ENCODE measurements at places on chromosomes 6 and 20.

DNA sequence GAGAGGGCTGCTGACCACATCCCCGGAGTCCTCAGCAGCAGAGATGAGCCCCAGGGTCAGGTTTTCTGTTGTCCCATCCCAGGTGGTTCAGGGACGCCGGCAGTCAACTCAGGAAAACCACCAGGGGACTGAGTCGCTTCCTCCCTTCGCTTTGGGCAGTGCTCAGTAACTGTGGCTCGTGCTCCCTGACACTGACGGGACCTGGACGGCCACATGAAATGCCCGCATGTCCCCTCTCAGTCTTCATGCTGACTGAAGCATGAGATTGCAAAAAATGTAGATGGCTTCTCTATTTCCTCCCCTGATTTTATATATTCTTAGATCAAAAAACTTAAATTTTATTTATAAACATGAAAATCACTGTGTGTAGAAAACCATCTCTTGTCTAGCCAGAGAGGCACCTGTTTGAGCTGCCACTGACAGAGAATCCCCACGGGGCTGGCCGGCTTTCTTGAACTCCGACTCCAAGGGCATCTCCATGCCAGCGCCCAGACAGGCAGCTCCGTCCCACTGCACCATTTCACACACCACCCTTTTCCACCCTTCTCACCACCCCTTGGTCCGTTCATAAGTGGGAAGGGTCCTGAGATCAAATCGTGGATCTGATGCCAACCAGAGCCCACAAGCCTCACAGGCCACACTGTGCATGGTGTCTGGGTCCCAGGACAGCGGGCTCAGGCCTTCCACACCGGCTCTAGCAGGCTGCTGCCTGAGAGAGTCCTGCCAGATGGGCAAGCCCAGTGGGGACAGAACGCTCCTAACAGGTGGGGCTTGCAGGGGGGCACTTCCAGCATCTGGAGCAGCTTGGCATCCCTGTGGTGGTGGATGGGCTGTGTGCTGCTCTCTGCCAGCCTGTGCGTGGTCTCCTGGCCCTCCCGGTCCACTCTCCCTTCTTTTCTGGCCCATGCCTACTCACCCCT is 98.2 kb downstream of the SMOC2 start:
- DNase-seq: no peak

- DNase-seq: no peak
Observed at GRCh38 chr20:39903806-39904465, 785.1 kb downstream of the MAFB start.

DNA sequence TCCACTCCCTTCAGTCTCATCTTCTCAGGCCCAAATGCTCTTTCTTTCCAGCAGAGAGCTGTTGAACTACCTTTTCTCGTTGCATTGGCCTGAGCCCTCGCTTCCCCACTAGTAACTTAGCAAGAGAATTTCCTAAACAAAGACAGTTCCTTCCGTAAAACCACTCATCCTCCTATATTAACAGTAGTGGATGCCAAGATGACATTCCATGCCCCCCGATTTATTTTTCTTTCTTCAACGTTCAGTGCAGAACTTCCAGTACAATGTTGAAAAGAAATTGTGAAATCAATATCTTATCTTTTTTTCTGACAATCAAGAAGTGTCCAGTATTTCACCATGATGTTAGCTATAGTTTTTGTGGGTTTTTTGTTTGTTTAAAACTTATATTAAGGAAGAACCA is 45.8 kb downstream of the SOX4 start:
- DNase-seq: no peak

DNA sequence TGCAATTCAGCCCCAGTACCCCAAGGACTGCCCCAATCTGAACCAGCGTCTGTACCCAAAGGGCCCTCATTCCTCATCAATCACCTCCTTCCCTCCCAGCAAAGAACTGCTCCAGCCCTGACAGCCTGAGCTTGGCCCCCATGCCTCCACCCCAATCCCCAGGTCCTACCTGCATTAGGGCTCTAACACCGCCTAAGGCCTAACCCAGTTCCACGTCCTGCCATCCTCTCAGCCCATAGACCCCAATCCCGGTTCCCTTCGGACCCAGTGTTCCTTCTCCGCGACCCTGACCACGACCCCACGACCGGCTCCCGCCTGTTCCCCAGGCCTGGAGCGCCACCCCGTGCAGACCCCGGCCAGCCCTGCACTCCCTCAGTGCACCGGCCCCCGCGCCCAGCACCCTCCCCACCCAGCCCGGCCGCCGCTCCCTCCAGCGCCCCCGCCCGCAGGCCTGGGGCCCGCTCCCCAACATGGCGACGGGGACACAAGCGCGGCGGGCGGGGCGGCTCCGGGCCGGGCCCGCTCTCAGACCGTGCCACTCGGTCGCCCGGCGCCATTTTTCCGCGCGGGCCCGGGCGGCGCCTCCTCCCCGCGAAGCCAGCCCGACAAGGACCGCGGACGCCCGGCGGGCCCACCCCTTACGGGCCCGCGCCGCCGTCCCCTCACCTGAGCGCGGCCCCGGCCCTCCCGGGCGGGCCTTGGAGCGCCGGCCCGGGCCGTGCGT is 483 bp downstream of the NCOA6 start:
- peak; percentile 74 for DNase-seq

DNA sequence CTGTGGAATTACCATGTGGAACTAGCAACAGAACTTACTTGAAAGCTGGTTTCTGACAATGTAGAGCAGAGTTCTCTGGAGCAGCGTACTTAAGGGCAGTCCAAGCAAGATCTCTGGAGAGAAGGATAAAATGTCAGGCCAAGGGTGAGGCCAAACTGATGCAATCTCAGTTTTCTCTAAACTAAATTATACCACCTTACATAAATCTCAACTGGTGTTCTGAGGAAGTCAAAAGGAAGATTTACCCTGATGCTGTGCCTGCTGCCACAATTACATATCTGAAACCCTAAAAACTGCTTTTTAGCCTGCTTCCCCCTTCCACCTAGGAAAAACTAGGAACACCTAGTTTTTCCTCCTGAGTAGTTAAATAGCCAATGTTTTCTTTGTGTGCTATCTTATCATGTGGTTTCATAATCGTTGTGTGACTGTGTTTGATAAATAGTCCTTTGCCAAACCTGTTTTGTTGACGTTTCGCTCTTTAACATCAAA is 28.1 kb downstream of the NCOA7 start:
- no peak for DNase-seq

DNA sequence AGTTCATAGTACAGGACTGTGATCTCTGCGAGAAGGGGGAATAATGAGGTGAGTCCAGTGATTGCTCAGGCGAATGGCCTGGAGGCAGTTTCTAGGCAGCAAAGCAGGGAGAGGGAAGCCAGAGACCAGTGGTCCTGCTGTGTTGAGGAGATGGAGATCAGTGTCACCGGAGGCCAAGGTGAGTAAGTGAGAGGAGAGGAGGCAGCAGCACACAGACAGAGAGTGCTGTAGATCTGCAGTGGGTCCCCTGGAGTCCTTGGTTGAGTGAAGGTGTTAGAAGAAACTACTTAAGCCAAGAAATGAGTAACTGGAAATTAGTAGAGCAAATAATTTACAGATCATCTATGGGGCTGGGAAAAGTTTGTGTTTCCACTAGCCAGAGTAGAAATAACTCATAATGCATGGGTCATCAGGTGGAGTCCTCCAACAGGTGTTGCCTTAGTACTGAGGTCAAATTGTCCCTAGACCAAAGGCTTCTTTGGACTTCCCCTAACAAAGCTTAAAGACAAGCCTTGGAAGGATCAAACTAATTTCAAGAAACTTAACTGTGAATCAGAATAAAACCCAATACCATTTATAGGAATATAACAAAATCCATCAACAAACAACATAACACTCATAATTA is 13.6 kb downstream of the HEBP2 start:
- DNase-seq: no peak

DNA sequence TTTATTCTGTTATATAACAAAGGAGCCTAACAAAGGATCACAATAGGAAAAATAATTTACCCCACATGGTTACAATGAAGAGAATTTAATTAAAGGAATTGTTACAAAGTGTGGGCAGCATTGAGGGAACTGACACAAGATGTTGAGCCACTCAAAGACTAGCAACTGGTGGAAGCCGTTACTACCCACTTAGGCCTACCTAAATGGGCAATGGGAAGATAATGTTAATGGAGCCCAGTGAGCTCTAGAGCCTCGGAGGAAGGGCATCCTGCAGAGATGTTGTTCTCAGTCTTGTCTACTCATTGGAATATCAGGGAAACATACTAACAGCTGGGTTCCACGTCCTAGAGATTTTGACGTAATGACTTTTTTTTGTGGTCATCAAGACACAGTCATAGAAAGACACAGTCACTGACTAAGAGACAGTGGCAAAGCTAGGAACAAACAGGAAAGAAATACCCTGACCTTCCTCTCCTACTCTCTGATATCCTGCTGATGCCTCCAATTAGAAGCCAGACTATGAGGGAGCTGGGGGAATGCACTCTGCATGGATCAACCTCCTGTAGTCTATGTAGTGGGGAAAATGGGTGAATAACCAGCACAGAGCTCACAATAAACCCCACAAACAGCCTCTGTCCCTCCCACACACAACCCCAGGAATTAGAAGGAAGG is 523.8 kb upstream of the FLRT3 start:
- no peak for DNase-seq

- DNase-seq: no peak
Observed at GRCh38 chr20:5825130-5825719, 75.0 kb downstream of the SHLD1 start.

- no peak for DNase-seq
Observed at GRCh38 chr6:70527071-70527737, 39.5 kb upstream of the SDHAF4 start.

DNA sequence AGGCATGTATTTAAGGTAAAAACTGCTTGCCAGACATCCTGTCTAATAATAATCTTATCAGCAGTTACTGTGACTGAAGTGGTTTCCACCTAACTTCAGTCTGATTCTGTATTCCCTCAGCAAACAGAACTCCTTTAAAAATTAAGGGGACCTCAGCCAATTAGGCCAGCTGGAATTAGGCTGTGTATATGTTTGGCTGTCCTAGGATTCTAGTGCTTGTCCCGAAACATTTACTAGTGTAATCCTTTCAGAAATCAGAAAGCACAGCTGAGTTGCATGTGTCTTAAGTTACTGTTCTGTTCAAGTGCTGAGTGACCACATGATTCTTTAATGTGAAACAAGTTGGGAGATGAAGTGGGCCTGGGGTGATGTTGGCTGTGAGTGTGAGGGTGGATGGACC is 120.9 kb upstream of the SUPT3H start:
- DNase-seq: no peak

DNA sequence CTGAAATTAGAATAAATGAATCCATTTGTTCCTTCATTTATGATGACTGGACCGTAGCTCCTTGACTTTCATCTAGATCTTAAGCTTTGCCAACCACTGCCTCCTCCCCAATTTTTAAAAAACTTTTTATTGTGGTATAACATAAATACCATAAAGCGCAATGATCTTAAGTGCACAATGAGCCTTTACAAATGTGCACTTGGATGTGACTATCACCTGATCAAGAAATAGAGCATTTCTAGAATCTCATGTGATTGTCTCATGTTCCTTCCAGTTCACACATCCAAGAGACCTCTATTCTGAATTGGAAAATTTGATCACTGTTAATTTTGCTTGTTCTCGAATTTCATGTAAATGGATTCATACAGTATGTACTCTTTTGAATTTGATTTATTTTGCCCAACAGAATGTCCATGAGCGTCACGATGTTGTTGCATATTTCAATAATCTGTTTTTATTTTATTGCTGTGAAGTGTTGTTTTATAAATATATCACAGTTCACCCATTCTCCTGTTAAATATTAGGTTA is 442.2 kb downstream of the CDKAL1 start:
- DNase-seq: no peak

GRCh38 chr6:113744861-113745260 is 112.3 kb upstream of the MARCKS start:
- DNase-seq: no peak

- DNase-seq: no peak
Observed at GRCh38 chr6:7166410-7167293, 58.9 kb downstream of the RREB1 start.

- DNase-seq: no peak
Observed at GRCh38 chr20:17867131-17867925, 101.3 kb downstream of the SNX5 start.

DNA sequence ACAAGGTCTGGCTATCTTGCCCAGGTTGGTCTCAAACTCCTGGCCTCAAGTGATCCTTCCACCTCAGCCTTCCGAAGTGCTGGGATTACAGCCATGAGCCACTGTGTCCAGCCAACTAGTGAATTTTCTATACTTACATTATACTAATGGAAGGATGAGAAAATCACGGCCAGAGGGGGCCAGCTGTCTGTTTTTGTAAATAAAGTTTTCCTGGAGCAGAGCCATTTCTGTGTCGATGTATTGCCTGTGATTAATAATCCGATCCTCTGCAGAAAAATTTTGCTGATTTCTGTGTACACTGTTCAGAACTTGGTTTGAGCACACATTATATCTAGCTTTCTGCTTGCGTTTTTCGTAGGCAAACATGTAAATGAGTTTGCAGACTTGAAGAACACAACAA is 28.8 kb downstream of the PTPRT start:
- no peak for DNase-seq

GRCh38 chr6:105898286-105898685 is 187.8 kb upstream of the PRDM1 start:
- no peak for DNase-seq

DNA sequence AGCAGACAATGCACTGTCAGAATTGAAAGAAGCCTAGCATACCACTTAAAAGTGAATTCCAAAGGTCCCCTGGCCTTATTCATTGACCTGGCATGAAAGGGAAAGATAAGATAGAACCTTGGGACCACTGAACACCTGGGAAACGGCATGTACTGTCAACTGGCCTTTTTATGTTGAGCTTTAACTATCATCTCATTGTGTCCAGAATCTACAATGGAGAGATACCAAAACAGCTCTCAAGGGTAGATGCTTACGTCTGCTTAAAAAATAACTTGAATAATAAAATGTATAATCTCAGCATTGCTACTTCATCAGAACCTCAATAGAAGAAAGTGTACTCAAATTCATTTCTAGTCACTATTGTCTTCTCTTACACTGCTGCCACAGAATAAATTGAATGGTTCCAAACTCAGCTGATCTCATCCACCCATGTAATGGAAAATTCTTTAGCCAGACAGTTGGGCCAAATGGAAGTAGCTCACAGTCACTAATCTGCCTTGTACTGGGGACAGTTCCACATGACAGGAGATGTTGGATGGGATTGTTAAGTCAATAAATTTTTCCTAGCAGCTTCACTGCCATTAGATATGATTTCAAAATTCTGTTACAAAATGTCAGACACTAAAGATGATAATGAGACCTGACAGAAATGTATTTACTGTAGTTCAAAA is 93.8 kb downstream of the MLIP start:
- no peak for DNase-seq

GRCh38 chr6:12229332-12229731 is 60.8 kb upstream of the EDN1 start:
- no peak for DNase-seq

GRCh38 chr20:19252451-19253120 is 40.1 kb downstream of the SLC24A3 start:
- no peak for DNase-seq

GRCh38 chr20:1536893-1537730 is 20.4 kb downstream of the SIRPD start:
- no peak for DNase-seq

Measured in CD4-positive, alpha-beta T cell treated with Interleukin-12 subunit alpha and Interleukin-12 subunit beta, for 1 hour (primary cell).